ENCODE measurements at places on chromosomes 2 and 18.
A peak's percentile ranks its signal among the peaks of the same experiment; 100 is the strongest.

DNA sequence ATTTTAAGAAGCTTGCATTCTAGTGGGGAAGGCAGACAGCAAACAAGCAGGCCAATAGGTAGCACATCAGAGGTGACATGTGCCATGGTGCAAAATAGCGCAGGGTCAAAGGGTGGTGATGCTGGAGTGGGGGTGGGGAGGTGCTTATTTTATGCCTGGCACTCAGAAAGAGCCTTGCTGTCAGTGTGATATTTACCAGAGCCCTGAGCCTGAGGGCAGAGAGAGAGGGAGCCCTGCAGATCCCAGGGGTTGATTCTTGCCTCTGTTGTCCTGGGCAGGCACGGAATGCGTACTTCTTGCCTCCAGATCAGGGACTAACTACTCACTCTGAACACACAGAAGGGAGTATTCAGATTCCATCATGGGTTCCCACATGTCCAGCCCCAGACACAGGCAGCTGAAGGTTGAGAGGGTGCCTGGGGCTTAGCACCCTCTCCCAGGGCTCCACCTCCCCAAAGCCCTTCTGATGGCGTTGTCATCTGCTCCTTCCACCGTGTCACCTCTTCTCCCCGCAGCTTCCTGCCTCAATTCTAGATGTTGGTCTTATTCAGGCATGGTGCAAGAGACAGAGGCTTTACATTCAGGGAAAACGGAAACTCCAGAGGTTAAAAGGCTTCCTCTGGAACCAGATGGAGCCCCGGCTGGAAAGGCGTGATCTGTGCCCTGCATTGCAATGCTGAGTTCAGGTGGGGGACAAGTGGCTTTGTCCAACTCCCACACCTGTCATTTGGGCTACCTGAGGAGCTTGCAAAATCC lies 252.3 kb downstream of the HAUS1 start:
- DNase-seq: no peak

DNA sequence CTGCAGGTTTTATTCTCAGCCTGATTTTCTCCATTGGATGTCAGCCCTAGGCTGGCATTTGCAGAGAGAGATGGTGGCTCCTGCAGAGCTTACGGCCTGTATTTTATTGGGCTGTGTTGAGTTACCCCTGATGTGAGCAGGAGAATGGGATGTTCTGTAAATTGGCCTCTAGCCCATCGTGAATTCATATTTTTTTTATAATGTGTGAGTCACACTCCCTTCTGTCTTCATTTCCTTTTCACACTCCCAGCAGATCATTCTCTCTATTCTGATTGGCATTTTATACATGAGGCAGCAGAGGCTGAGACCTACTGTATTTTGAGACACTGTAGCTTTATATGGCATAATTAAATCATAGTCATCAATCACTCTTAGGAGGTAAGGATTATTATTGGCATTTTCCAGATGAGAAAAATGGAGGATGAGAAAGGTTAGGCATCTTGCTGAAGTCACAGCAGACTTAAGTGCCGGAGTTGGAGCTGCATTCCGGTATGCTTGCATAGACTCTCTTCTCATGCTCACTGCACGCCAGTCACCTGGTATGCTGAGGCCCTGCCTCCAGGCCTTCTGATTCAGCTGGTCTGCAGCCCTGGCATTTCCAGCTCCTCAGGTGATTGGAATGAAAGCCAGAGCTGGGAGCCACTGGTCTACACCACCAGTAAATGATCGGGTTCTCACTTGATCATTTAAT lies 142.4 kb downstream of the NEDD4L start:
- peak; percentile 94 for DNase-seq

GRCh38 chr2:136517716-136518115 lies 247.6 kb upstream of the THSD7B start:
- DNase-seq: no peak

DNA sequence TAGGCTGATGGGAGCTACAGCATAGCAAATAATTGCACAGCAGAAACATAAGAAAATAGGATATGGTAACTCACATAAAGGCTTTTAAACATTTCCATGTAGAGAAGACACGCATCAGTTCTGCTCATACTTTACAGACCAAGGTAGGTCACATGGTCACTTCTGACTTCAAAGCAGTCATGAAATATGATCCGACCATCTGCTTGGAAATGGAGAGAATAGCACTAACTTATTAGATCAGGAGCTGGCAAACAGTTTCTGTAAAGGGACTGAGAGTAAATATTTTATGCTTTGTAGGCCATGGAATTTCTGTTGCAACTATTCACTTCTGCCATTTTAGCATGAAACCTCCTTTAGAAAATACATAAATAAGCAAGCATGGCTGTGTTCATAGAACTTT lies 936.6 kb upstream of the FANCL start:
- no peak for DNase-seq

DNA sequence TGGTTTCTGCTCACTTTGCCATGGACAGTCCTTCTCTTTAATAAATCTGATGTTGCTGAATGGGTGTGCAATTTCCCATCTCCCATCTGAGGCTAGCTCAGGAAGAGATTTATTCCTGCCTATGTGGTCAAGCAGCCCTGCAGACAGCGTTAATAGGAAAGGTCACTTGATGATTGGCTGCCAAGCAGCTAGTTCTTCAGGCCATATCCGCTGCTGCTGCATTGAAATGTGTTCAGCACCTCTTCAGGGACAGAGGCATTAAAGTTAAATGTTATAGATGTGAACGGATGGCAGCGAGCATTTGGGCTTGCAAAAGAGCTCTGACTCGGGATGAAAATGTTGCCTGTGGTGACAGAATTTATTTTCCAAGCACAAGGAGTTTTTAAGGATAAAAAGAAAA lies 474.2 kb downstream of the PIK3C3 start:
- no peak for DNase-seq

DNA sequence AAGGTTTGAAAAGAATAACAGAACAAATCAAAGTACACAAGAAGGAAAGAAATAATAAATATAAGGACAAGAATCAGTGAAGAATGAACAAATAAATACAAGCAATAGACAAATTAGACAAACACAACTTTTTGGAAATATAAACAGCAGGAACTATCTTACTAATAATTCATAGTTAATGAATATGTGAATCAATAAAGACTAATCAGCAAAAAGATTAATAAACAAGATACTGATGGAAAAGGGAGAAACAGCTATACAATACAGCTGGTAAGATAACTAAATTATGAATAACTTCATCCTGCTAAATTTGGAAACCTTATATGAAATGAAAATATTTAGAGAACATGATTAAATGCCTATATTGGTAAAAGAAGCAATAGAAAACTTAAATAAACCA lies 193.6 kb upstream of the SPRED2 start:
- DNase-seq: no peak

- peak; percentile 26 for DNase-seq
Observed at GRCh38 chr2:225737556-225737955, 338.0 kb downstream of the NYAP2 start.

DNA sequence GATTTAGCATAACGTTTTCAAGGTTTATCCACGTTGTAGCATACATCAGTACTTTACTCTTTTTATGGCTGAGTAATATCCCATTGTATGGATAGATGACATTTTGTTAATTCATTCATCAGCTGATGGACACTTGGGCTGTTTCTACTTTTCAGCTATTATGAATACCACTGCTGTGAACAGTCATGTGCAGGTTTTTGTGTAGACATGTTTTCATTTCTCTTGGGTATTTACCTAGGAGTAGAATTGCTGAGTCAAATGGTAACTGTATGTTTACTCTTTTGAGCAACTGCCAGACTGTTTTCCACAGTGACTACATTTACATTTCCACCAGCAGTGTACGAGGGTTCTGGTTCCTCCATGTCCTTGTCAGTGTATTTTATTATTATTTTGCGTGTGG lies 33.9 kb downstream of the COX7A2L start:
- DNase-seq: no peak

- DNase-seq: no peak
Observed at GRCh38 chr2:61726456-61727209, 127.2 kb downstream of the FAM161A start.

- DNase-seq: no peak
Observed at GRCh38 chr18:45656194-45656770, 41.0 kb downstream of the SLC14A2 start.

- DNase-seq: peak; percentile 43
Observed at GRCh38 chr2:54295911-54296310, 39.9 kb upstream of the TSPYL6 start.

GRCh38 chr18:77114415-77115191 lies 18.0 kb downstream of the MBP start:
- peak; percentile 99 for DNase-seq

- DNase-seq: peak; percentile 39
Observed at GRCh38 chr2:219218217-219218731, 484 bp downstream of the ABCB6 start.

GRCh38 chr2:174172802-174173355 lies 75.5 kb downstream of the OLA1 start:
- no peak for DNase-seq

- no peak for DNase-seq
Observed at GRCh38 chr2:241853651-241854341, 4.9 kb downstream of the PDCD1 start.

GRCh38 chr2:4073026-4073569 lies 369.7 kb downstream of the DCDC2C start:
- DNase-seq: no peak
